ENCODE measurements at places on chromosomes 13 and 19.

GRCh38 chr13:91375116-91375729 is 23.2 kb upstream of the GPC5 start:
- no peak for DNase-seq

DNA sequence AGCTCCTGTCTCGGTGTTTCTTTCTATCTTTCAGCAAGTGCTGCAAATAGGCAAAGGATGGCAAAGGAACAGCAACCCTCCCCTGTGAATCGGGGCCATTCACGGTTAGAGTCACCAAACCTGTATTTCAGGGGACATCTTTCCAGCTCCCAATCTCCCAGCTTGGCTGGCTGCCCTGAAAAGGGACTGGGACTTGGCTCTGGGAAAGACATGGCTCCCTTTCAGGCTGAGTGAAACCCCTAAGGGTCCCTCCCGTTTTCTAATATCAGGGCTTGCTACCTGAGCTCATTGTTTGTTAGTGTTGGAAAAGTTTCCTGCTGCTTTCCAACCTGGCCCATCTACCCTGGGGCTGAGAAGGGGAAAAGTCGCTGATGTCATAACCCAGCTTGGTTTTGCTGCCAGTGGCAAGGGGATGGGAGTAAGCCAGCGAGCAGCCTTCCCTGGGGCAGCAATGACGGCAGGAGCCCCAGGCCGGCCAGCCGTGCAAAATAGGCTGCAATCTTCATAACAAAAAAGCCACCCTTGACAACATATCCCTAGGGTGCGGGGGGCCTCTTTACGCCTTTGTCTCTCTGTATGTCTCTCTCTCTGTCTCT is 29.9 kb downstream of the SERP2 start:
- no peak for DNase-seq

DNA sequence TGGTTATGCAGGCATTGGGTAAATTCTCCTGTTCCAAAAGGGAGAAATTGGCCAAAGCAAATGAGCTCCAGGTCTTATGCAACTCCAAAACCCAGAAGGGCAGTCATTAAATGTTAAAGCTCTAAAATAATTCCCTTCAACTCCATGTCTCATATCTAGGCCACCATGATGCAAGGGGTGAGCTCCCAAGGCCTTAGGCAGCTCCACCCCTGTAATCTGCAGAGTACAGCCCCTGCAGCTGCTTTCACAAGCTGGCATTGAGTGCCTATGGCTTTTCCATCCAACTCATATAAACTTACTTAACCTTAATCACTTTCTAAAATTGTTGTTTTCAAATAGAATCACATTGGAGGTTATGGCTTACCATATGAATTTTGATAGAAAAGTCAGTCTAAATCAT is 44.7 kb upstream of the ZNF429 start:
- DNase-seq: no peak

GRCh38 chr13:45658586-45659235 is 43.2 kb upstream of the ERICH6B start:
- no peak for DNase-seq

GRCh38 chr19:11069561-11069960 is 19.7 kb upstream of the LDLR start:
- no peak for DNase-seq

- no peak for DNase-seq
These were observed 519.5 kb downstream of the DCT start for GRCh38 chr13:93959796-93960533.

GRCh38 chr13:57424379-57424778 is 207.2 kb upstream of the PCDH17 start:
- DNase-seq: no peak

DNA sequence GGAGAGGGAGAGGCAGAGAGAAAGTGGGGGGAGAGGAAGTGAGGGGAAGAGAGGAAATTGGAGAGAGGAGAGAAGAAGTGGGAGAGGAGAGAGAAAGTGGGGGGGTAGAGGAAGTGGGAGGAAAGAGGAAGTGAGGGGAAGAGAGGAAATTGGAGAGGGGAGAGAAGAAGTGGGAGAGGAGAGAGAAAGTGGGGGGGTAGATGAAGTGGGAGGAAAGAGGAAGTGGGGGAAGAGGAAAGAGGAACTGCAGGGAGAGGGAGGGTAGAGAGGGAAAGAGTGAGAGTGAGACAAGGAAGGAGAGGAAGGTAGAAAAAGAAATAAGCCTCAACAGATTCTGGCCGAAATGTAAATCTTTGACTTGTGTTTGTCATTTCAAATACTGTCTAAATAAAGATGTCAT is 146.6 kb downstream of the KLF12 start:
- DNase-seq: no peak

DNA sequence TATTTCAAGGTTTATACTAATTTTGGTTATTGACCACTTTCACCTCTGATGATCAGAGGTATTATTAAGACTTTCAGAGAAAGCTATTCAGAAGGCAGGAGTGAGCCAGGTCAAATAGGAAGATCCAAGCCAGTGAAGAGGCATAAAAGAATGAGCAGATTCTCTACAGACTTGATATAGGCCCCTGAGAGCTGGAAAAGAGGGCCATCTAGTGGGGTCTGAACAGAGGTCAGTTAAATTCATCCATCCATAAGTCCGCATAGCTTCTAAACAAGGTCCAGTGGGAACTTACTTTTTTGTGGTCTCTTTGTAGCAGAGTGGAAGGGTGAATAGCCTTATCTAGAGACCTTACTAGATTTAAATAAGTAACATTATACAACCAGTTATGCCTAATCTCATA is 126.6 kb upstream of the UFM1 start:
- peak; percentile 40 for DNase-seq

GRCh38 chr13:77114271-77114670 is 87.3 kb upstream of the FBXL3 start:
- no peak for DNase-seq

- DNase-seq: no peak
These were observed 1102.1 kb downstream of the DIAPH3 start for GRCh38 chr13:59061621-59062020.

DNA sequence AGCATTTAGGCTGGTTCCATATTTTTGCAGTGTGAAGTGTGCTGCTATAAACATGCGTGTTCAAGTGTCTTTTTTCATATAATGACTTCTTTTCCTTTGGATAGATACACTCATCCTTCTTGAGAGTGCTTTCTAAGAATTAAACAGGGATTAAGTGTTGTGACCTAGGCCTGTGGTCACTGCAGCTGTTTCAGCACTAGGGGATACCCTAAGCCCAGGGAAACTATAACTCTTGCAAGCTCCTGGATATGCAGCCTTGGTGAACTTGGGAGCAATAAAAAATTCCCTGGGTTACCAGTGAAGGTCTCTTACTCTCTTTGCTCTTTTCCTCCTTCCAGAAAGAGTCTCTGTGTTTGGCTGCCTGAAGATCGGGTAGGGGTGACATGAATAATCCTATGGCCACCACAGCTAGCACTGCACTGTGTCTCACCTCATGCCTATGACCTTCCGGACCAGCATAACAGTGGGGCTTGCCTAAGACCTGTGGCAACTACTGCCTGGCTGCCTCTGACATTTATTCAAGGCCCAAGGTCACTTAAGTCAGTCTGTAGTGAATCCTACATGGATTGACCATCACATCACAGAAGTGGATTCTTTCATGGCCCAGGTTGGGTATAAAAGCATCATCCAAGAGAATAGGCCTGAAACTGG is 799.7 kb downstream of the DACH1 start:
- DNase-seq: peak; percentile 7

- DNase-seq: no peak
These were observed 325.1 kb downstream of the EFNB2 start for GRCh38 chr13:106210324-106210723.

GRCh38 chr19:16497042-16497441 is 848 bp downstream of the C19orf44 start:
- DNase-seq: no peak

DNA sequence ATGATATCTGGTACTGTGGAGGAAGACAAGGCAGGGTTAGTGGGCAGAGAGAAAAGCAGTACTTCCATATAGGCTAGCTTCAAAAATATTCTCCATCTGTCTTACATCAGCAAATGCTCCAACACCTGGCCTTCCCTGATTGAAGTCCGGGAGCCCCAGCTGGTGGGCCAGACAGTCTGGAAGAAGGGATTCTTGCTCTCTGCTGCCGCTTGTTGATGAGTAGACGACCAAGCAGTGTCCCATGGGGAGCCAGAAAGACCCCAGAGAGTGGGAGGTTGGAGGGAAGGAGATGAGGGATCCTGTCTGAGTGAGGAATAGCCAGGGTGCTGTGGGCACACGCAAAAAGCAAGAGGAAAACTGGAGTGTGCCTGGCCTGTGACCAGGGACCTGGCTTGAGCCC is 95.1 kb downstream of the ATP8A2 start:
- no peak for DNase-seq

GRCh38 chr13:46948338-46948737 is 51.5 kb upstream of the HTR2A start:
- no peak for DNase-seq

DNA sequence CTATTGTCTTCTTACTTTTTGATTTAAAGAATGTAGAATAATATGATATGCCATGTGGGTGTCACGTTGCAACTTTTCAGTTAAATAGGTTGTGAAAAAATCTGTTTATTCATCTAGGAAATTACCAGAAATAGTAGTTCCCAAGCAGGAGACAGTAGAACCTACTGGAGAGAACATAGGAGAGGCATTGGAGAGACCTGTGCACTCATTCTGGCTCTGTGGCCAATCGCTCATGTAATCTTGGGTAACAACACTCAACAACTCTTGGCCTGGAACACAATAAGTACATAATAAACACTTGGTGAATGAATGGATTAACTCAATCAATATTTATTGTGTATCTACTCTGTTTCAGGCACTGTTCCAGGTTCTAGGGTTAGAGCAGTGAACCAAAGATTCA is 35.3 kb downstream of the EDNRB start:
- DNase-seq: no peak

DNA sequence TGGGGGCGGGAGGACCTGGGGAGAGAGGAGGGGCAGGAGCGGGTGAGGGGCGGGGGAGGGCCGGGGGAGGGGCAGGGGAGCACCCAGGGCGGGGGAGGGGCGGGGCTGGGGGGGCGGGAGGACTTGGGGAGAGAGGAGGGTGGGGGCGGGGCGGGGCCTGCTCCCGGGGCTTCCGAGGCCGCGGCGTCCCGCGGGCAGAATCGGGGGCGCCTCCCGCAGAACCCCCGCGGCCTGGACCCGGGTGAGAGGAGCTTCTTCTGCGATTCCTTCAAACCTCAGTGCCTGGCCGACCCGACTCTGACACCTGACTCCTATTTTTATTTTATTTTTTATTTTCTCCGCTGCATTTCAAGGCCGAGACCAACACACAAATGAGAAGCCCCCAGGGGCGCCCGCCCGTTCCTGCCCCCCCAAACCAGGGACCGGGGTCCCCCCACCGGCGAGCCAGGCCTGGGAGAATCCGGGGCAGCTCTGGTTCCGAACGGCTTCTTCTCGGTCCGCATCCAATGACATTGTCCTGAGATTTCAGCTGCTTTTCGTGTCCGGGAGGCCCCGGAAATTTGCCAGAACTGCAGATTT is 470 bp upstream of the GRTP1 start:
- DNase-seq: no peak

GRCh38 chr19:55643003-55643886 is at the start of gene ZNF581:
TSS of gene ZNF581 (plus strand) at chr19:55643649. CDS start at chr19:55644572, 923 bp downstream.
- DNase-seq: no peak

DNA sequence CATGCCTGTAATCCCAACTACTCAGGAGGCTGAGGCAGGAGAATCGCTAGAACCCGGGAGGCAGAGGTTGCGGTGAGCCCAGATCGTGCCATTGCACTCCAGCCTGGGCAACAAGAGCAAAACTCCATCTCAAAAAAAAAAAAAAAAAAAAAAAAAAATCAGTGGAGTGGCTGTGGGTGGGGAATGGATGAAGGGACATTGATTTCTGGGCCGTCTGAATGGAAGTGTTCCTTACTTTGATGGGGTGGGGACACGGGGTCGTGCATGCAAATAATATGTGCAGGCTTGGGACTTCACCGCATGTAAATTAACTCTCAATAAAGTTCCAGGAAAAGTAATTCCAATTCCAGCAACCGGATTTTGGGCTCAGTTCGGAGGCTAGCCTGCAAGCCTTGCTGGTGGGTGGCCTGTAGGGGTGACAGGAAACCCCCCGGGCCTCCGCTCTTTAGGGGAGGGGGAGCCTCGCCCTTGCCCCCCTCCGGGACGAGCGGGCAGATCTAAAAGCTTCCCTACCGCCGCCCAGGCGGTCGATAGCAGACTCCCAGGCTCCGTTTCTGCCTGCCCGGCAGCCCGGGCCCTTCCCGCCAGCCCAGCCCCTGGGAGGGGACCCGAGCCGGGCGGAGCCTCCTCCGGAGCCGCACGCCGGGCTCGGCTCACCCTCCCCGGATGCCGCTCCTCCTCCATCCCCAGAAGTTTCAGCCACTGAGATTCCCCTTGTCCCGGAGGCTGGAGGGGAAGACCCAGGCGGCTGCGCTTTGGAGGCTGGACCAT is 48.0 kb upstream of the ADGRE5 start:
- no peak for DNase-seq

- peak; percentile 85 for DNase-seq
These were observed 358.9 kb downstream of the DLEU7 start for GRCh38 chr13:50484472-50485113.

GRCh38 chr13:110415669-110416068 is 108.6 kb downstream of the COL4A2 start:
- DNase-seq: no peak

DNA sequence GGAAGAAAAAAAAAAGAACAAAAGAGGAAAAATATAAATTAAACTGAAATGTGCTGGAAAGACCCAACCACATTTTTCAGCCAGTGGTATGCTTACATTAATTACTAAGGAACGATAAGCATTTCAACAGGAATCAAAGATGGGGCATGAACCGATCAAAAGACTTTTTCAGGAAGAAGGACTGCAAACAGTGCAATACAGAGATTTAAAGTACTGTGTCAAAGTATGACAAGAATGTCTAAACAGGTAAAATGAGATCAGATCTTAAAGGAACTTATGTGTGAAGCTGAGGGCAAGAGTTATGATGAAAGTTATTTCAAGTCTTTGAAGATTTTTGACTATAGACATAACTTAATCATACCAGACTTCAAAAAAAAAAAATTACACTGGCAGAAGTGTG is 1761.8 kb downstream of the SLITRK5 start:
- no peak for DNase-seq

DNA sequence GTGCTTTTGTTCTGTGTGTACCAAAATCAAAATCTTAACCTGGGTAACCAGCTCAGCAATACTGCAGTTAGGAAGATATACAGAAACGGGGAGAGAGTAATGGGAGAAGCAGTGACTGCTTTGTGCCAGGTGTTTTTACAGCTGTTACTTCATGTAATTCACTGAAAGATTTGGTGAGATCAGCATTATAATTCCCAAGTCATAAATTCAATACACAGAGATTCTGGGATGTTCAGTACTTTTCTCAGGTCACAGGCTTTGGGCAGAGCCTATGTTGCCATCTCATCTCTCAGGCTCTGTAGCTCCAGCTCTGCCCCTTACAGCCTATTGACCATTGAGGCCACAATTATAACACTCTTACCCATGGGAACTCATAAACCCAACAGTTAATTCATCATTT is 138.5 kb downstream of the ZAR1L start:
- DNase-seq: no peak

GRCh38 chr13:76711550-76712182 is 174.5 kb downstream of the KCTD12 start:
- DNase-seq: peak; percentile 61

- no peak for DNase-seq
These were observed 6.8 kb upstream of the MRPS31 start for GRCh38 chr13:40777809-40778175.
